CD4-positive, alpha-beta memory T cell (primary cell): ENCODE measurements at places on chromosomes 3 and 15.

DNA sequence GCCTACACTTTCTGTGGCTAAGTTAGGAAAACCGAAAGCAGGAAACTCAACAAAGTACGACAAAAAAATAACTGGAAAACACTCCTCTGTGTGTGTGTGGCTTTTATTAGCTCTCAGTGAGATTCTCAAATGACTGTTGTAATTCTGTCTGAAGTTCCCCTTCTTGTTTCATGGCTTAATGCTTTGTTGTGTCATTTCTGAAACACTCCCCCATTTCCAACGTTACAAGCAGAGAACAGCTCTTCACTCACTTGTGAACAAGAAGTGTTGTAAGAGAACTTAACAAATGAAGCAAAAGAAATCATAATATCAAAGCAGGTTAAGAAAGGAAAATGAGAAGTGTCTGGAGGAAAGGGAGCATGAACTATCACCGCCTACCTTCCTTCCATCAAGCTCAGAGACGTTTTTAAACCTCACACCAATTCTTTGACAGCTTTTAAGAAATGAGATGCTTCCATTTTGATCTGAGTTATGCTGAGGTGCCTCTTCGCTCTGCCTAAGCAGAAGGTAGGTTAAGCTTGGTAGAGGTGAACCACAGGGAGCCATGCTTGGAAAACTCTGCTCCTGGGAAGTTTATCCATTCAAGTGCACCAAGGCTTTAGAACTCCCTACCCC lies 12.4 kb upstream of the SEC62 start:
- no peak for DNase-seq

DNA sequence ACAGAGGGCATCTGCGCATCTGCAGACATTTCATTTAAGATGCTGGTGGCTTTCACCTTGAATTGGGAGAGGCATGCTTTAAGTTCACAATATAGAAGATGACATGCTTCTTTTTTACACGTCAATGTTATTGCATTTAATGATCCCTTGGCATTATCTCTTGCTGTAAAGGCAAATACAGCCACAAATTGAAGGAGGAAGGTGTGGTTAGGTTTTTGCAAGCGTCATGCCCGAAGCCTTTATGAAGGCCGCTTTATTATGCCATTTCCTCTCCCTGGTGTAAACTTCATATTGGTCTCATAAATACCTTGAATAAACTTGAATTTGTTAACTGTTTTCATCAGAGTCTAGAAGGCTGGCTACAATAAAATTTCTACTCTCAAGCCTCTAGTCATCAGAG lies 212.7 kb downstream of the PDZRN3 start:
- no peak for DNase-seq

- DNase-seq = no peak
Measured at GRCh38 chr3:94614192-94614591, 551.3 kb downstream of the NSUN3 start.

DNA sequence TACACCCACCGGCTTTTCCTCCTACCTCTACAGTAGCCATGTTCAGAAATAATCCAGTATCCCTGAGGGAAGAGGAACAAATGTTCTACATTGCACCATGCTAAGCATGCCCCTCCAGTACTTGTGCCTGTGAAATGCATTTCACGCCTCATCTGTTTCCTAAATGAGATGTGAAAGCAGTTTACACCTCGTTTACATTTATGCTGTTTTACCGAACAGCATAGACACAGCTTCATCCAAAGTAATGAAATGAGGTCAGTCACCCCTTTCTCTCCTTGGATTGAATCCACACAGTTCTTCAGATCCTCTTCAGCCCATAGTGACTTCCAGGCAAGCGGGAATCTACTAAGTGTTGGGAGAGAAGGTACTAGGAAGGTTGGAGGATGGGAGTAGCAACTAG lies 514.3 kb downstream of the PDCD6IP start:
- no peak for DNase-seq

- DNase-seq = no peak
Measured at GRCh38 chr3:25151281-25151902, 276.7 kb upstream of the RARB start.

DNA sequence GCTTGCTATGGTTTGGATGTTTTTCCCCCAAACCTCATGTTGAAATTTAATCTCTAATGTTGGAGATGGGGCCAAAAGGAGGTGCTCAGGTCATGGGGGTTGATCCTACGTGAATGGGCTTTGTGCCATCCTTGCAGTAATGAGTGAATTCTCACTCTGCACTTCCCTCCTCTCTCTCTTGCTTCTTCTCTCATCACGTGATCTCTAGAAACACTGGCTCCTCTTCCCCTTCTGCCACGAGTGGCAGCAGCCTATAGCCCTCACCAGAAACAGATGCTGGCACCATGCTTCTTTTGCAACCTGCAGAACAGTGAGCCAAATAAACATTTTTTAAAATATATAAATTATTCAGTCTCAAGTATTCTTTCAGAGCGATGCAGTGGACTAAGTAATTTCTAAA lies 13.3 kb upstream of the PLSCR1 start:
- no peak for DNase-seq

DNA sequence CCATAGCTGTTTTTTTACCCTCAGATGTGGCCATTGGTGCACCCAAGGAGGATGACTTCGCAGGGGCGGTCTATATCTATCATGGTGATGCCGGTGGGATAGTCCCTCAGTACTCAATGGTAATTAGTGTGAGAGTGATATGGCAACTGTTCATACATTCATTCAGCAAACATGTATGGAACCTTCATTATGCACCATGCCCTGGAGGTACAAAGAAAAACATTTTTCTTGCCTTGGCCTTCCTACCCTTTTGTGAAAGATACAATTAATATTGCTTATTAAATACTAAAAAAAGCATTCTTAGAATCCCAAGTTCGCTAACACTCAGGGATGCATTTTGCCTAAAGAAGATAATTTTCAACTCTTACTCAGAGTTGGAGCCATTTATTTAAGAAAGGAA lies 342.4 kb upstream of the CTDSPL start:
- DNase-seq = no peak

DNA sequence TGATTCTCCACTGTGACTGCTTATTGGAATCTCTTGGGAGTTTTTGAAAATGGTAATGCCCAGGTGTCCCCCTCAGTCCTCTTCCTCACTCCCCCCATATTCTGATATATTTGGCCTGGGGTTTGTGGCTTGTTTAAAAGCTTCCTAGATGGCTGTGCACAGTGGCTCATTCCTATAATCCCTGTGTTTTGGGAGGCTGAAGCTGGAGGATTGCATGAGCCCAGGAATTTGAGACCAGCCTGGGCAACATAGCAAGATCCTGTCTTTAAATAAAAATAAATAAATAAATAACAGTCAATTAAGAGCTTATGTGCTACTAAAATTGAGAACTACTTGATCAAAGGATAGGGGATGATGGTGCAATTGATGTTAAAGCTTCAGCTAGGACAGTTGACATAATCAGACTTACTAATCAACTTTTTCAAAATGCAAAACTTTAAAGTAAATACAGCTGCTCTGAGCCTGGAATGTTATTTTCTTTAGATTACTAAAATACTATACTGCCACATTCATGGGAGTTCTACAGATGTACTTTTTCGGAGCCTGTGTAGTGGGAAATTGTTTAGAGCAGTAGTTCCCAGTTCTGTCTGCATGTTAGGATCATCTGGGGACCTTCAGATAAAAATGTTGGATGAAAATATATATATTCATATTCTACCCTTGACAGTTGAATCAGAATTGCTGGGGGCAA lies 33.4 kb downstream of the ARIH1 start:
- no peak for DNase-seq

DNA sequence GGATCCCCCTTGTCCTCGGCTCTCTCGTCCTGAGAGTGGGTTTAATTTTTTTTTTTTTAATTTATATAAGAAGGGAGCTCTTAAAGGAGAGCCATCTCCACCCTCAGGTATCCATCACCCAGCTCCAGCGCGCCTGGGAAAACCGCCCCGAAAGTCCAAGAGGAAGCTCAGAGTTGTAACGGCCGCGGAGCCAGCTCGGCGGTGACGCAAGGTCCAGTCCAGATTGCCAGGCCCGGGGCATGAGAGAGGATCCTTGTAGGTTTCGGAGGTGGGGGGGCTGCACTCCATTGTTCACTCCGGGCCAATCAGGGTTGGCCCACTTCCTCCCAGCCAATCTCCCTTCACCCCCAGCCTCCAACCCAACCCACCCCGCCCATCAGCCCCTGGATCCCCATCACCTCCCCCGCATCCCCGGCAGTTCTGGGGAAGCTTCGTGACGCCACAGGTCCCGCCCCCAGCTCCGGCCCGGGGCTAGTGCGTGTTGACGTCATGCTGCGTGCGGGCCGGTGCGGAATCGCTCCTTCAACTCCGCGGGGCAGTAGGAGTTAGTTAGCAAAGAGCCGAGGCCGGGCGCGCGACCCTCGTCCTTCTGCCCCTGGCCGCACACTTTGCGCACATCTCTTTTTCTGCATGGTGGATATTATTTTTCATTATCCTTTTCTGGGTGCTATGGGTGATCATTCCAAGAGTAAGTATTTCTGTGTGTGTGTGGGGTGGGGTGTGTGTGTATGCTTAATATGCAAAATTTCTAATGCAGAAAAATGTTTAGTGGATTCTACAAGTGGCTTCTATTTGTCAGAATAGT lies at the start of gene ISL2:
TSS of gene ISL2 (plus strand) at position 520 of the 805 bp plus-strand sequence. CDS start at position 631, 111 bp downstream.
- no peak for DNase-seq

DNA sequence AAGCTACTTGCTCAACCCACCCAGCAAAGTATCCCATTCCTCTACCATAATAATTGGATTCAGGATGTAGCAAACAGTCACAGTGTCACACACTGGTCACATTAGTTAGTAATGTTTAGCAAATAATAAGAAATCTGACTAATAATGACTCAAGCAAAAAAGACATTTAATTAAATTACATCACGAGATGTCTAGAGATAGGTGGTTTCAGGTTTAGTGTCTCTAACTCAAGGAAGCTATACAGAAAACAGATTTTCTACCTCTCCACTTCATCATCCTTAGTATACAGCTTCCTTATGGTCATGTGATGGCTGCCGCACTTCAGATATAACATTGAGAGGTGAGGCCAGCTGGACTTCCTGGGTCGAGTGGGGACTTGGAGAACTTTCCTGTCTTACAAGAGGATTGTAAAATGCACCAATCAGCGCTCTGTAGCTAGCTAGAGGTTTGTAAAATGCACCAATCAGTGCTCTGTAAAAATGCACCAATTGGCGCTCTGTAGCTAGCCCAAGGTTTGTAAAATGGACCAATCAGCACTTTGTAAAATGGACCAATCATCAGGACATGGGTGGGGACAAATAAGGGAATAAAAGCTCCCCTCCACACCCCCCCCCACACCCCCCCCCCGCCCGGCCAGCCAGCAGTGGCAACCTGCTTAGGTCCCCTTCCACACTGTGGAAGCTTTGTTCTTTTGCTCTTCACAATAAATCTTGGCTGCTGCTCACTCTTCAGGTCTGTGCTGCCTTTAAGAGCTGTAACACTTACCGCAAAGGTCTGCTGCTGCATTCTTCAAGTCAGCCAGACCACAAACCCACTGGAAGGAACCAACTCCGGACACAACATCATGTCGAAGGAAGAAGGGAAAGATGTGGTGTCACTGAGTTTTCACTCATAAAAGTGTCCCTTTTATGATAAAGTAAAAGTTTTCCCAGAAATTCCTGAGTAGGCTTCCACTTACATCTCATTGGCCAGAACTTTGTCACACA lies 24.9 kb upstream of the ARPIN start:
- DNase-seq = no peak

GRCh38 chr3:148998297-148998696 lies 7.0 kb downstream of the GYG1 start:
- DNase-seq = no peak

- DNase-seq = peak; percentile 17
Measured at GRCh38 chr15:88834211-88834812, 31.1 kb downstream of the ACAN start.

GRCh38 chr3:65810302-65810701 lies 228.4 kb downstream of the MAGI1 start:
- no peak for DNase-seq

DNA sequence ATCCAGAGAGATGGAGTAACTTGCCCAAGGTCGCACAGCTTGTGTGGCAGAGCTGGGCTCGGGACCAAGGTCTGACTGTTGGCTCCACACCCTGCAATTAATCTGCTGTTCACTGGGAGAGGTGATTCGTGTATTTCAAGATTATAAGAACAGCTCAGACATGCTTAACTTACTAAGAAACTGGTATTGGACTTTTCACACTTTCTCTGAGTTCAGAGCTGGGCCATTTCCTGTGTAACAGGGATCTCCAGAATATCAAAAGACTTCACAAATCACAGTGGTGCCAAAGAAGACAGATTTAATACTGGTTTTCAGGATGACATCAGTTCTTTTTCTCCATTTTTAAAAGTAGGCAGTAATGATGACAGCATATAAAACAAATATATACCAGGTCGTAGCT lies 156.8 kb upstream of the UBE2E1 start:
- DNase-seq = no peak

DNA sequence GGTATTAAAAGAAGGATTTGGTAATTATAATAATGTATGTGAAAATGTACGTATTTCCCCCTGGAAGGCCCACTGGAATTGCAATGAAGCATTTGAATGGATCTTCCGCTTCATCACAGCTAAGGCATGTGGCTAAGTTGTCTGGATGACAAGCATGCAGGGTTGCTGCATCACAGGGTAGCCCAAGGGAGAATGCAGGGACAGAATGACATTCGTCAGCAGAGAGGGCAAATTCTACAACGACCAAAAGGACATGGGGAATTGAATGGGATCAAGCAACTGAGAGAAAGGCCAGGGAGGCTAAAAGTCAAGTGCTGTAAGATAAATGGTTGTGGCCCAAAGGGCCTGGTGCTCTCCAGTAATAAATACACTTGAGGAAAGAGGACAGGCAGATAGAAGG lies 95.4 kb downstream of the ISL2 start:
- DNase-seq = no peak

- no peak for DNase-seq
Measured at GRCh38 chr15:37771465-37771864, 163.0 kb upstream of the TMCO5A start.

- no peak for DNase-seq
Measured at GRCh38 chr3:134307425-134307824, 56.8 kb upstream of the RYK start.

- DNase-seq = no peak
Measured at GRCh38 chr3:129424185-129424841, 4.1 kb downstream of the EFCAB12 start.

- DNase-seq = no peak
Measured at GRCh38 chr3:127678611-127679533, 6.1 kb downstream of the ABTB1 start.

- peak; percentile 72 for DNase-seq
Measured at GRCh38 chr3:184513276-184514170, 48.1 kb upstream of the EPHB3 start.

- DNase-seq = no peak
Measured at GRCh38 chr3:169288553-169288952, 375.0 kb downstream of the MECOM start.

DNA sequence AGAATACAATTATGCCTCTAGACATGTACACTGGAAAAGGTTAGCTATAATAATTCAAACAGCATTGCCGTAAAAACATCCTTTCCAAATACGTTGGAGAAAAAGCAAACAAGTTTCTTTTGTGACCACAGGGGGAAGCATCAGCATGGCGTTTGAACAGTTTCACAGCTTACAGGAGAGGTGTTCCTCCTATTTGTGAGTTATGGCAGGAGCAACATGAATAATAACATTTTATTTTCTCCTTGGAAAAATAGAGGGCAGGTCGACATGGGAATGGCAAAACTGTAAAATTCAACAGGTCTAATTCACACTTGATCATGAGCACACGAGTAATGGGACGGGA lies 39.7 kb upstream of the GADL1 start:
- peak; percentile 5 for DNase-seq

GRCh38 chr3:153373606-153374005 lies 211.6 kb downstream of the RAP2B start:
- no peak for DNase-seq
